ENCODE measurements at places on chromosomes 3 and 15. TPM values are rescaled to one million over a fixed set of nuclear protein-coding genes. Genes with fewer than 3 reads are reported as not detected.

The MAPK6 gene
- total RNA-seq, result 39.9 TPM

The CKMT1A gene
- total RNA-seq, result 0.33 TPM

The ALDH1A2 gene
- total RNA-seq, result 0.19 TPM

The TTLL13 gene
- 0.55 TPM for total RNA-seq

- no peak overlapping the region for H3K27ac ChIP-seq
- H3K27me3 ChIP-seq, result no peaks in the 10 kb centered on the region
- H3K4me1 ChIP-seq, result peaks cover 7% of the 10 kb centered on the region
Measured at GRCh38 chr3:177665122-177665808, 468.0 kb upstream of the TBL1XR1 start.

DNA sequence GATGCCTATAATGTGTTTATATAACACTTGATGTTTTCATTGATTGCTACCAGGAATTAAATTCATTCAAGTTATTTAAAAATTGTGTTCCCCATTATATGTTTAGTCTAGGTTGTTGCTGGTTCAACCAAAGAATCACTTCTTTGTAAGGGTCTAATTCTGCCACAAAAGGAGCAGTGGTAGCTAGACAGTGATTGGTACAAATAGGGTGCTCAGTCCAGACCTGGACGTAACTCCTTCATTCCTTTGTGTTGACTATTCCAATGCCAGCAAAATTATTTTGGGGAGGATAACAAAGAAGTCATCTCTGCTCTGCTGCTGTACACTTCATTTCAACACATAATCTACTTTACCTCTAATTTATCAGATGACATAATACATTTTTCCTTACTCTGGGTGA, 1.2 kb downstream of the CHMP2B start:
- no peak overlapping the region for H3K27ac ChIP-seq
- peaks cover 3% of the 10 kb centered on the region for H3K36me3 ChIP-seq
- H3K4me3 ChIP-seq, result peak overlapping the region; percentile 89
- H3K27me3 ChIP-seq, result peaks cover 2% of the 10 kb centered on the region
- H3K4me1 ChIP-seq, result peaks cover 40% of the 10 kb centered on the region
- DNase-seq, result no peak

- H3K4me1 ChIP-seq, result no peaks in the 10 kb centered on the region
- peaks cover 9% of the 10 kb centered on the region for H3K27me3 ChIP-seq
- H3K36me3 ChIP-seq, result no peaks in the 10 kb centered on the region
- DNase-seq, result peak; percentile 60
- peak within 1 kb of the TSS; percentile 32 for H3K4me3 ChIP-seq
- no peak within 1 kb of the TSS for H3K27ac ChIP-seq
Measured at GRCh38 chr15:68930268-68931022, at the start of gene SPESP1. SPESP1 (plus strand) TSS chr15:68930525; CDS start chr15:68930654, 129 bp downstream.

GRCh38 chr3:120192159-120192558, 92.9 kb downstream of the GPR156 start:
- no peaks in the 10 kb centered on the region for H3K4me1 ChIP-seq
- no peaks in the 10 kb centered on the region for H3K36me3 ChIP-seq
- H3K27ac ChIP-seq, result no peak overlapping the region
- no peaks in the 10 kb centered on the region for H3K27me3 ChIP-seq
- DNase-seq, result no peak

DNA sequence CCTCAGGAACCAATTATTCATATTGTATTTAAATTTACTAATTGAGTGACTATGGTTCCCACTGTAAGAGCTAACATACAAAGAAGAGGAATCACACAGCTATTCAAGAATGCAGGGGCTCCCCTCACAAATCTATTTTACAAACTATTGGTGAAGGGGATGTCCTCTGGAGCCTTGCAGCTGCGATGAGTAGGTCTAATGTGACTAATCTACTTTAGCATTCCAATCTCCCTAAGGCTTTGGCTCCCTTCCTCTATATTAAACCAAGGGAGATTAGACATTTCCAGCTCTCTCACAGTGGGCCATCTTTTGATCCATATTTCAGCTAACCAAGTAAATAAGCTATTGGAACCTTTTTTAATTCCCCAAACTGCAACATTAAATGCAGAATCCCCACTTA, 514.2 kb upstream of the BCHE start:
- no peaks in the 10 kb centered on the region for H3K27me3 ChIP-seq
- no peak for DNase-seq
- H3K4me1 ChIP-seq, result no peaks in the 10 kb centered on the region
- no peaks in the 10 kb centered on the region for H3K36me3 ChIP-seq

GRCh38 chr3:11850003-11850402, 3.3 kb upstream of the TAMM41 start:
- H3K27ac ChIP-seq, result no peak overlapping the region
- H3K4me3 ChIP-seq, result no peak overlapping the region
- H3K4me1 ChIP-seq, result peaks cover 22% of the 10 kb centered on the region
- H3K36me3 ChIP-seq, result no peaks in the 10 kb centered on the region
- peaks cover 2% of the 10 kb centered on the region for H3K27me3 ChIP-seq

- H3K4me1 ChIP-seq, result no peaks in the 10 kb centered on the region
- H3K27me3 ChIP-seq, result peaks cover 30% of the 10 kb centered on the region
- no peak for DNase-seq
- no peak overlapping the region for H3K4me3 ChIP-seq
- no peaks in the 10 kb centered on the region for H3K36me3 ChIP-seq
Measured at GRCh38 chr3:184485241-184485640, 76.3 kb upstream of the EPHB3 start.

- H3K4me3 ChIP-seq, result no peak overlapping the region
- peaks cover 3% of the 10 kb centered on the region for H3K27me3 ChIP-seq
- DNase-seq, result no peak
- peaks cover 4% of the 10 kb centered on the region for H3K4me1 ChIP-seq
- no peak overlapping the region for H3K27ac ChIP-seq
- H3K36me3 ChIP-seq, result no peaks in the 10 kb centered on the region
Measured at GRCh38 chr3:157029365-157029790, 130.6 kb downstream of the CCNL1 start.

- DNase-seq, result no peak
- H3K4me1 ChIP-seq, result peaks cover 27% of the 10 kb centered on the region
Measured at GRCh38 chr3:136650461-136650860, 101.7 kb downstream of the STAG1 start.

DNA sequence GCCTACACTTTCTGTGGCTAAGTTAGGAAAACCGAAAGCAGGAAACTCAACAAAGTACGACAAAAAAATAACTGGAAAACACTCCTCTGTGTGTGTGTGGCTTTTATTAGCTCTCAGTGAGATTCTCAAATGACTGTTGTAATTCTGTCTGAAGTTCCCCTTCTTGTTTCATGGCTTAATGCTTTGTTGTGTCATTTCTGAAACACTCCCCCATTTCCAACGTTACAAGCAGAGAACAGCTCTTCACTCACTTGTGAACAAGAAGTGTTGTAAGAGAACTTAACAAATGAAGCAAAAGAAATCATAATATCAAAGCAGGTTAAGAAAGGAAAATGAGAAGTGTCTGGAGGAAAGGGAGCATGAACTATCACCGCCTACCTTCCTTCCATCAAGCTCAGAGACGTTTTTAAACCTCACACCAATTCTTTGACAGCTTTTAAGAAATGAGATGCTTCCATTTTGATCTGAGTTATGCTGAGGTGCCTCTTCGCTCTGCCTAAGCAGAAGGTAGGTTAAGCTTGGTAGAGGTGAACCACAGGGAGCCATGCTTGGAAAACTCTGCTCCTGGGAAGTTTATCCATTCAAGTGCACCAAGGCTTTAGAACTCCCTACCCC, 12.4 kb upstream of the SEC62 start:
- peaks cover 9% of the 10 kb centered on the region for H3K27me3 ChIP-seq
- no peaks in the 10 kb centered on the region for H3K36me3 ChIP-seq

All from activated CD4-positive, alpha-beta memory T cell treated with anti-CD3 and anti-CD28 coated beads for 36 hours (primary cell).